Tibial nerve (tissue), 4 donors: ENCODE measurements at places on chromosomes 6 and 20. TPM values are rescaled to one million over a fixed set of nuclear protein-coding genes. Genes with fewer than 3 reads are reported as not detected.
A peak's percentile ranks its signal among the peaks of the same experiment; 100 is the strongest.

Gene PRRT1
- 0.21 TPM for total RNA-seq

DNA sequence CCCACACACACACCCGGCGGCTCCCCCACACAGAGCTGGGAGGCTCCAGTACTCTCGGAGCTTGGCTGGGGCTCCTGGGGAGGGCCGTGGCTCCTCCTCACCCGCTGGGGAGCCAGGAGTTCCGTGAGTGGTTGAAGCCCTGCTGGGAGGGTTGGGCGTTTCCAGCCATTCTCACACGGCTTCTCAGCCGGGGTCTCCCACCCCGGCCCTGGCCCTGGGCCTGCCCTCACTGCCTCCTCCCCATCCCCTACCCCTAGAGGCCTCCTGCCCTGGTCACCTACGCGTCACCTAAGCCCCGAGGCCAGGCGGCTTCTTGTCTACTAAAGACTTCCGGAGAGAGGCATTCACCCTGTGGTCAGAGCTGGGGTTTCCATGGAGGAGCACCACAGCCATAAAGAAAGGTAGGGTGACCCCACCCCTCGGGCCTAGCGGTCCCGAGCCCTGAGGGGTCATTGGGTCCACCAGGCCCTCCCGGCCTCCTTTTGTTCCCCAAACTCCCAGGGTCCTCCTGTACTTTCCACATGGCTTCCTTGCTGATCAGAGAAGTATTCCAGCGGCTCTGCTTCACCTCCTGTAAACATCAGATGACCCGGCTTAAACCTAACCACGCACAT lies 99.3 kb downstream of the TTLL2 start:
- H3K27ac ChIP-seq: no peak overlapping the region
- H3K4me3 ChIP-seq: no peak overlapping the region
- no peak for DNase-seq
- no peaks in the 10 kb centered on the region for H3K36me3 ChIP-seq
- H3K27me3 ChIP-seq: no peaks in the 10 kb centered on the region

DNA sequence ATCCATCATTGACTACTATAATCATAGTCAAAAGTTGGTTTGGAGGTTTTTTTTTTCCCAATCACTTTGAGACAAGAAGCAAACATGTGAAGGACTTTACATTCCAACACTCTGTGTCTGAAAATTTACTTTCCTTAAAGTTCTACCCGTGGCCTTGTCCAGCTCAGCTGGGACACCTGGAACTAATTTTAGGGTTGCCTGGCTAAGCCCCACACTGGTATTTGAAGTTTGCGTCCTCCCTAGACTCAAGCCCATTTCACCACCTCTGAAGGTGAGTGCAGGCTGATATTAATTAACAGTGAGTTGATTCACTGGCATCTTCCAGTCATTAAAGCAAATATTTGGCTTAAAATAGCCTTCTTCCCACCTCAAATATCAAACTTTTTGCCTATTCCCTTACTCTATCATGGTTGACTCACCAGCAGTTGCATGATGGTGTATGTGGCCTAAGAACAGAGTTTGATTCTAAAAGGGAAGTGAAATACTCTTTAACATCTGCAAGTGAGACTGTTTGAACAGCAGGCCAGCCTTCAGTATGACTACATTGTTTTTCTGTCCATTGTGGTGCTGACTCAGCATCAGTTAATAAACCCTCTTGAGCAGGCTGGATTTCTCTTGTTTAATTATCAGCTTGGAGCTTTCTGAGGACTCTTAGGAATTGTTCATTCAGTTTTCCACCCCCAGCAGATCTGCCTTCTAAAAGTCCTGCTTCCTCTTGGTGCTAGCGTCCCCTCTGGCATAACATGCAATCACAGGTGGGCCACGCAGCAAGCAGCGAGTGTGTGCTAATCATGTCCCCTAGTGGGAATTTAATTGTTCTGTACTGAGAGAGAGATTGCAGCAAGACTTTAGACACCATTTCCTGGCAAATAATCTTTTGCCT lies 1.8 kb upstream of the PRDM1 start:
- DNase-seq: no peak
- H3K36me3 ChIP-seq: no peaks in the 10 kb centered on the region
- peak overlapping the region; percentile 75 for H3K27ac ChIP-seq

Gene LZTS3
- total RNA-seq: 28.2 TPM

GRCh38 chr6:125793280-125793679 lies 2.5 kb downstream of the NCOA7 start:
- peaks cover 10% of the 10 kb centered on the region for H3K36me3 ChIP-seq
- DNase-seq: no peak
- H3K27me3 ChIP-seq: no peaks in the 10 kb centered on the region
- peaks cover 69% of the 10 kb centered on the region for H3K4me1 ChIP-seq
- no peak overlapping the region for H3K4me3 ChIP-seq
